ENCODE measurements at places on chromosomes 16 and 17.

- no peak for DNase-seq
These were observed 2.9 kb upstream of the AOC3 start for GRCh38 chr17:42848093-42848492.

DNA sequence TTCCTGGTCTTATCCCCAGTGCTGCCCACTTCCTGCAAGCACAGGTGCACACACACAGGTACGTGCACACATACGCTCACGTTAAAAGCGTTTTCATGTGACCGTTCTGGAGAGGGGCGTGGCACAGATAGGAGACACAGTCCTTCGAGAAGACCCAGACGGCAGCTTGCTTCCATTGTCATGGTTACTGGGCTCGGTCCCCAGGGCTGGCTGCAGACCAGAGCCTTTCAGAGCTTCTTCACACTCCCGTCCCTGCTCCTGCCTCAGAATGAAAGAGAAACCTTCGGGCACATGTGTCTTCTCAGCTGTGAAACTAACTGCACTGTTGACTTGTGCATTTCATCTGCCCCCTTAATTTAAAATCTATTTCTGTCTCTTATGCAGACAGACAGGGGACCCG is 154.2 kb downstream of the PITPNC1 start:
- peak; percentile 30 for DNase-seq

- no peak for DNase-seq
These were observed 147.4 kb upstream of the RPH3AL start for GRCh38 chr17:499951-500461.

GRCh38 chr17:82025401-82026107 is 2.4 kb downstream of the LRRC45 start:
- DNase-seq = no peak

GRCh38 chr17:21146362-21147015 is 19.7 kb downstream of the DHRS7B start:
- DNase-seq = no peak

- no peak for DNase-seq
These were observed 5.0 kb upstream of the TNFRSF13B start for GRCh38 chr17:16976725-16977550.

- peak; percentile 93 for DNase-seq
These were observed 6.5 kb downstream of the ABHD15 start for GRCh38 chr17:29560316-29560715.

DNA sequence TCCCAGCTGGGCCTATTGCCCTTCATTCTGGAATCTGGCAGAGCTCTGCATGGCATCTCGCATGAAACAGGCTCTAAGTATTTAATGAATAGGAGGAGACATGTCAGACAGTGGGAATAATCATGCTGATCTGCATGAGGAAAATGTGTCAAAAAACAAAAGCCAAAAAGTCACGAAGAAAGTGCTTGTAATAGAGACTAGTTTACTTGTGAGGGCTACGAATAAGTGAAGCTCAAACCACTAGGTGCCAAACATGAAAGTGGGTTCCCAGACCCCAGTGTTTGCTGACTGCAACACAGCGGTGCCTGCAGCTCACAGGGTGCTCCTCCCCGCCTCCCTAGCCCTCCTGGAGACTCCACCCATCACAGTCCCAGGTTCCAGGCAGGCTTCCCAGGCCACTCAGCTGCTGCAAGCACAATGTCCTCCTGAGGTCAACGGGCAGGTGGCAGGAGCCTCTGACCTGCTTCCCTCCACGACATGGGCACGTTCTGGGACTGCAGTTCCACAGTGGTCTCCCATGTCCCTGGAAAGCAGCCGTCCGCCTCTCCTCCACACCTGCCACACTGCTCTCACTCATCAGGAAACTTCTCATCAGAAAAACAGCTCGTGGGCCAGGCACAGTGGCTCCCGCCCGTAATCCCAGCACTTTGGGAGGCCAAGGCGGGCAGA is 96.5 kb downstream of the ANKRD11 start:
- no peak for DNase-seq

- no peak for DNase-seq
These were observed 30.6 kb downstream of the TNFRSF13B start for GRCh38 chr17:16941072-16942036.

GRCh38 chr17:17943281-17943984 is 28.8 kb downstream of the TOM1L2 start:
- no peak for DNase-seq

DNA sequence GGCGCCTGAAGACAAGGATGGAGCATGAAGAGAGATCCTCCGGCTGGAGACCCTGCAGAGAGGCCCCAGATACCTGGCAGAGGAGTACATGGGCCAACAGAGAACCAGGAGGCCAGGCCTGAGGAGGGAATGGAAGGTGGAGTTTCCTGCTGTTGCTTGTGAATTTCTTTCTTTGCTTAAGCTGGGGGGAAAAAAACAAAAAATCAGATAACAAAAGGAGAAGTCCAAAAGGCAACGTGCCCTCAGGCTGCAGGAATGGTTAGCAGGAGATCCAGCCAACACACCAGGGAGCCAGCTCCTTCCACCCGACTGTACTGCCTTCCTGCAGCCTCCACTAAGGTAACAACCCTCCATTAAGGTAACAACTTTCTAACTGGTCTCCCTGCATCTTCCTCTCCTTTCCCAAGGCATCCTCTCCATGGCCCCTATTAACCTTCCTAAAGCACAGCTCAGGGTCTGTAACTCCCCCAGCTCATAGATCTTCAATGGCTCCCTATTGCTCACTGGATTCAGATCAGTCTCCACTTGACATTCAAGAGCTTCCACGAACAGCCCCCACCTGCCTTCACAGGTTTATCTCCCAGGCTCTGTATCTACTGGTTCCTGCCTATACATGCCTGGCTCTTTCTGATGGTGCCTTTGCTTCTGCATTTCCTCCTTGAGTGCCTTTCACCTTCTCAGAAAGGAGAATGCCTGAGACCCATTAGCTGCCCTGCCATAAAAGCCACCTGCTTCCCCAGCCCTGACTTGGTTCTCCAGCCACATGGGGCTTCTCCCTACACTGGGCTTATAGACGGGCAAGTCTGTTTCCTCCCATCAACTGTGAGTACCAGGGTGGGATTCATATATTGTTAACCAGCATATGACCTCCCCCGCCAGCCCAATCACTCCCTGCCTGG is 725 bp upstream of the ARL5C start:
- DNase-seq = no peak

- no peak for DNase-seq
These were observed 543 bp downstream of the TXNDC11 start for GRCh38 chr16:11742093-11742535.

DNA sequence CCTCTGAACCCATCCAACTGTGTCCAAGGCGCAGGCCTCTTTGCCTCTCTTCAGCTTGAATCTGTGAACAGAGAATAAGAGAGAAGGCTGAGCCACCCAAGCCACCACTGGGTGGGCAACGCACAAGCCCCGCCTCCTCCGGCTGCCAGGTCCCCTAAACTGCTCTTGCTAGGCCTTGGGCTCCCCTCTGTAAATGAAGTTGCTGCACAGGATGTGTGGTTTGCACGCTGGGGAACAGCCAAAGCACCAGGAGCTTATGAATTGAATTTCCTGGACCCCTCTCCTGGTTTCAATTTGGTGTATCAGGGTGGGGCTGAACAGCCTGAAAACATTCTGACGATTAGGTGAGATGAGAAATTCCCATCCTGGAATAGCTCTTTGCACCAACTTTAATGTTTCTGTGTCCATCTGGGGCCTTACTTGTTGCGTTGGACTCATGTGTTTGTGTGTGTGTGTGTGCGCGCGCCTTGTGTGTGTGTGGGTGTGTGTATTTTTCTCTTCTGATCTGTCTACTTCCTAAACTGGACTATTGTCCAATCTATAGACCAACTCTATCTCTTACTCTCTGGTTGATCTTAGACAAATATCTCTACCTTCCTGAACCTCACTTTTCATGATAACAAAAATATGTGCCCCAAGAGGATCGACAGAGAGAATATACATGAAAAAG is 2.3 kb downstream of the CCL1 start:
- no peak for DNase-seq

DNA sequence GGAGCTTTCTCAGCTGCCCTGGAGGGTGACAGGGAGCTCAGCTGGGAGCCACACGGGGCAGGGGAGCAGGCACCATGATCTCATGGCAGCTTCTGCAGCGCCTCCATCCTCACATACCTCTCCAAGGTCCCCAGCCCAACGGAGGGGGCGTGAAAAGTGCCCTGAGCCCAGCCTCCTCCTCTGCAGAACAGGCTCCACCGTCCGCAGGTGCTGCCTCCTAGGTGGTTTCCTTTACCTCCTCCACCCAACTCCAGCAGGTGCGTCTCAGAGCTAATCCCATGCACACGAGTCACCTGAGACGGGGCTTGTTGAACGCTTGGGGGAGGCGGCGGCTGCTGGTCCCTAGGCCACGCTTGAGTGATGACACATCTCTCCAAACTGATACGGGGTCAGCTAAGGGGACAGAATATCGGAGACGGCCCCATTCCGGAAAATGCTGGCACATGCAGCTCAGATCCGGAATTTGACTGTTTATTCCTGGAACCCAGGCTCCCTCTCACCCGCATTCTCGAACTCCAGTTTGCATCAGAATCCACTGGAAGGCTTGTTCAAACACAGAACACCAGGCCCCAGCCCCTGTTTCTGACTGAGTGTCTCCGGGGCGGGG is 387 bp upstream of the SLC38A8 start:
- no peak for DNase-seq

- no peak for DNase-seq
These were observed 308 bp downstream of the GTF3C1 start for GRCh38 chr16:27549464-27549745.
